Naive B cell (primary cell): ENCODE measurements at places on chromosomes 16 and 17. TPM values are rescaled to one million over a fixed set of nuclear protein-coding genes. Genes with fewer than 3 reads are reported as not detected.

Gene KIF2B
- not detected for polyA plus RNA-seq

Gene EPX
- not detected for polyA plus RNA-seq

Gene CDRT4
- not detected for polyA plus RNA-seq

DNA sequence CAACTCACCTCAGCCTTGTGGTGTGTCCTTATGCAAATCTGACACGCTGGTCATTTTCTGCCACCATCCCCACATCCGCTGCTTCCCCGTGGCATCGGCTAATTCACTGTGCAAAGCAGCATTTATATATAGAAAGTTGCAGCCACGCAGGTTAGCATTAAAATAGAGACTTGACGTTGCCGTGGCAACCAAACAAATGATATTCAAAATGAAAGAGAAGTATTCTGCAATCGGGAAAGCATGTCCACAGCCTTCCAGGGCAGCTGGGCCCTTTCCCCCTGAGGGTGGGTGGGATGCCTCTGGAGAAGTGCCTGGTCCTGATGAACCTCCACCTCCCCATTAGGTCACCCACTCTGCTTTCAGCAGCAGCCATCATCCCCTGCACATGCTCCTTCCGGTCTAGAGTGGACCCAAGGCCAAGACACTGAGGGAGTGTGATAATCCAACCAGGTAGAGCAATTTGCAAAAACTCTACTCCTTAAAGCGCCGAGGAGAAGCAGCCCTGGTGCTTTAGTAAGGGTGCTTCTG lies 138.7 kb downstream of the GAS7 start:
- H3K4me3 ChIP-seq = no peak overlapping the region
- peaks cover 47% of the 10 kb centered on the region for H3K4me1 ChIP-seq
- H3K36me3 ChIP-seq = no peaks in the 10 kb centered on the region
- peak overlapping the region; percentile 74 for H3K27ac ChIP-seq
- no peaks in the 10 kb centered on the region for H3K27me3 ChIP-seq
- DNase-seq = peak; percentile 34

Gene PRSS22
- not detected for polyA plus RNA-seq

Gene HP
- polyA plus RNA-seq = not detected

GRCh38 chr16:85098565-85098964 lies 13.7 kb downstream of the CIBAR2 start:
- H3K27me3 ChIP-seq = peaks cover 7% of the 10 kb centered on the region
- H3K36me3 ChIP-seq = no peaks in the 10 kb centered on the region
- H3K4me3 ChIP-seq = no peak overlapping the region
- DNase-seq = no peak

Gene CTRB2
- polyA plus RNA-seq = not detected

GRCh38 chr16:83211711-83212110 lies 584.9 kb downstream of the CDH13 start:
- no peak for DNase-seq
- H3K27me3 ChIP-seq = no peaks in the 10 kb centered on the region
- no peaks in the 10 kb centered on the region for H3K36me3 ChIP-seq
- no peaks in the 10 kb centered on the region for H3K4me1 ChIP-seq
- no peak overlapping the region for H3K27ac ChIP-seq
- no peak overlapping the region for H3K4me3 ChIP-seq

DNA sequence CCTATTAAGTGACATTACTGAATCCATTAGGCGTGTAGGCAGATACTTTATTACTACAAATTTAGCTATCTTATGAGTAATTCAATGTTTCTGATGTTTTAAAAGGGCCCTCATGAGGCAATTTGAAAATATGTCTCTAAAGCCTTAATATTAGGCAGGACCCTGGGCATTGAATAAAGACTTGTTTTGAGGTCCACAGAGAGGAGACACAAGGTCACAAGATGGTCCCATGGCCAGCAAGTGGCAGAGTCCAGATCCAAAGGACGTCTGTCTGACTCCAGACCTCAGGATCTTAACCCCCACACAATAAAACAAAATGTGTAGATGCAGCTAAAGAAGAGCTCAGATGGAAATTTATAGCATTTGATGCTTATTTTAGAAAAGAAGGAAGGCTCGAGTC lies 31.9 kb upstream of the HEATR6 start:
- peaks cover 23% of the 10 kb centered on the region for H3K4me1 ChIP-seq
- H3K27ac ChIP-seq = no peak overlapping the region
- no peaks in the 10 kb centered on the region for H3K36me3 ChIP-seq
- no peak for DNase-seq
- no peak overlapping the region for H3K4me3 ChIP-seq
- H3K27me3 ChIP-seq = no peaks in the 10 kb centered on the region

- no peak for DNase-seq
- peaks cover 28% of the 10 kb centered on the region for H3K27me3 ChIP-seq
- H3K27ac ChIP-seq = no peak overlapping the region
Measured at GRCh38 chr17:49580055-49580721, 4.5 kb downstream of the NXPH3 start.

DNA sequence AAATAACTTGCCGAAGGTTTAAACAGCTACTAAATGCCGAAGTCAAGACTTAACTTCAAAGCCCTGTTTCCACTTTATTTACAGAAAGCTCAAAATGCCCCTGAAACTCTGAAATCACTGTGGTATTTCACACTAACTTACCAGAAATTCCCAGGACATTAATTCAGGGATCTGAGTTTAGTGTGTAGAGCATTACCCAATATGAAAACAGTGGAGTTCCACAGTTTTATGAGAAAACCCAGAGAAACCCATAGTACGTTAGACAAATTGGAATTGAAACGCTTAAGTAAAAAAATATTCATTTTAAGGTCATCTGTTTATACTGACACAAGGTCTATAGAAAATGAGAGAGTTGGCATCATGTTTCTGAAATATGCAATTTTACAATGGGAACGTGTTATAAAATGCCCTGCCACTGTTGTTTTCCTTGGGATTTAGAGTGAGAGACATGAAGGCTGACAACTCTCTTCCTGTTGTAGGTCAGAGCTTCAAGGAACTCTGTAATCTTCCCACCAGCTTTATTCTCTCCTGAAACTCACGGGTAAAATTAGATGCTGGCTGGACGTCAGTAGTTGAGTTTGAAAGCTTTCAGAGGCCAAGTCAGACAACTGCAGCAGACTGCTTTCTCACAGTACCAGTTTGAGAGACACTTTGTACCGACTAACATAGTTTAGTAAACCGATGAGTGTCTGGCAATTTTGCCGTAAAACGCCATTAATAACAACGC lies 139.4 kb upstream of the TBX2 start:
- H3K4me3 ChIP-seq = no peak overlapping the region
- no peaks in the 10 kb centered on the region for H3K36me3 ChIP-seq
- H3K27me3 ChIP-seq = no peaks in the 10 kb centered on the region
- H3K4me1 ChIP-seq = no peaks in the 10 kb centered on the region

DNA sequence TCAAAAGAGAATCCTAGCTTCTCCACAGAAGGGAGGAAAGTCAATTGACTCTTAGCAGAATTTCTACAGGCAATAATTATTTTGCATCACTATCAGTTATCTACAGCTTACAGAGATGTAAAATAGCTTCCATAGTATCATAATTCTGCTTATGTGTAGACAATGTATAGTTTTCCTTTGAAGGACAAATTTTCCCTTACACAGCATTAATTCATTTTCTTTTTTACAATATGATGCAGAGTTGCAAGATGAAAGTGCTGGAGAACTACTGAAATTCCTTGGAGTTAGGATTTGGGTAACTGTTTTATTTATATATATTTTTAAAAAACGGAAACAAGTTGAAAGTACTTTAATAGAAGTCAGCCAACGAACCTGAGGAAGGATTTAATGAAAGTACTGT lies 111.0 kb upstream of the CPHXL start:
- H3K36me3 ChIP-seq = peaks cover 4% of the 10 kb centered on the region
- no peaks in the 10 kb centered on the region for H3K4me1 ChIP-seq
- no peak overlapping the region for H3K4me3 ChIP-seq
- peaks cover 22% of the 10 kb centered on the region for H3K27me3 ChIP-seq

GRCh38 chr16:57802341-57803133 lies at the start of gene KIFC3:
TSS of gene KIFC3 (minus strand) at chr16:57802491. CDS start at chr16:57798243, 4,248 bp downstream.
- peaks cover 10% of the 10 kb centered on the region for H3K36me3 ChIP-seq
- DNase-seq = peak; percentile 27
- H3K27ac ChIP-seq = peak within 1 kb of the TSS; percentile 75
- peak within 1 kb of the TSS; percentile 94 for H3K4me3 ChIP-seq

Gene KCNH4
- polyA plus RNA-seq = 0.17 TPM

- peaks cover 2% of the 10 kb centered on the region for H3K4me1 ChIP-seq
- H3K4me3 ChIP-seq = no peak overlapping the region
- DNase-seq = no peak
- H3K27me3 ChIP-seq = peaks cover 9% of the 10 kb centered on the region
- peak overlapping the region; percentile 1 for H3K27ac ChIP-seq
- H3K36me3 ChIP-seq = no peaks in the 10 kb centered on the region
Measured at GRCh38 chr16:86668136-86668910, 90.0 kb downstream of the FOXL1 start.
